ENCODE measurements at places on chromosomes 7 and 10. TPM values are rescaled to one million over a fixed set of nuclear protein-coding genes. Genes with fewer than 3 reads are reported as not detected.

AP4M1 gene
- 17.3 TPM for total RNA-seq

DNA sequence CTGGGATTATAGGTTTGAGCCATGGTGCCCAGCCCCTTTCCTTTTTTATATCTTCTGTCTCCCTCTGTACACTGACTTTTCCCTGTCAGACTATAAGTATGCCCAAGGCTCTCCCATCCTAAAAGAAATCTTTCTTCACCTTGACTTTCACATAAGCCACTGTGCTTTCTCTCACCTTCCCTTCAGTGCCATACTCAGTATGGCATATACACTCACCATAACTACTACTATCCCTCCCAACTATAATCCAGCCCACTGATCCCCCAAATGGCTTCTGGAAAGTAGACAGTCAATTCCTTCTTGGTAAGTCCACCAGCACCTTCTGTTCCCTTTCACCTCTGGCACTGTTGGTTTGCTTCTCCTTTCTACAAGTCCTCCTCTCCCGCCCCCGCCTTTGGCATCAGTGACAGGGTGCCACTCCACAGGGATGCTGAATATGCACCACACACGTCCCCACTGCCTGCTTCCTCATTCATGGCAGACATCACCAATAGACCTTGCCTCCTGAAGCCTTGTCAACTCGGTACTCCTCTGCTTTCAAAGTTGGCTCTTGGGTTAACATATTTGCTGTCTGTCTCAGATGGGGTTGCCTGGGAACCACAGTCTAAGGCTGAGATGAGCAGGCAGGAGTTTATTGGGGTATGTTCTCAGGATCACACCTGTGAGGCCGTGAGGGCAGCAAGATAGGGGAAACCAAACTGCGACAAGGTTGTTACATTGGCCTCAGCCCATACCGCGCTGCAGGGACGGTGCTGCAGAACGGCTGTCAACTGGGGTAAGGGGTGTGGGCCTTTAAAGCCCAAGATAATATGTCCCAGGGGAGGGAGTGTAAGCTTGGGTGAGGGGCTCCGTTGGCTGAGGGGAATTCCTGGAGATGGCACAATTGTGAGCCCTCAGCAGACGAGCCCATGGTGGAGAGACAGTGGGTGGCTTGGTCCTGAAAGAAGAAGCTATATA, 7.2 kb upstream of the PSAP start:
- DNase-seq, result no peak

CCAR1 gene
- 147 TPM for total RNA-seq

DNA sequence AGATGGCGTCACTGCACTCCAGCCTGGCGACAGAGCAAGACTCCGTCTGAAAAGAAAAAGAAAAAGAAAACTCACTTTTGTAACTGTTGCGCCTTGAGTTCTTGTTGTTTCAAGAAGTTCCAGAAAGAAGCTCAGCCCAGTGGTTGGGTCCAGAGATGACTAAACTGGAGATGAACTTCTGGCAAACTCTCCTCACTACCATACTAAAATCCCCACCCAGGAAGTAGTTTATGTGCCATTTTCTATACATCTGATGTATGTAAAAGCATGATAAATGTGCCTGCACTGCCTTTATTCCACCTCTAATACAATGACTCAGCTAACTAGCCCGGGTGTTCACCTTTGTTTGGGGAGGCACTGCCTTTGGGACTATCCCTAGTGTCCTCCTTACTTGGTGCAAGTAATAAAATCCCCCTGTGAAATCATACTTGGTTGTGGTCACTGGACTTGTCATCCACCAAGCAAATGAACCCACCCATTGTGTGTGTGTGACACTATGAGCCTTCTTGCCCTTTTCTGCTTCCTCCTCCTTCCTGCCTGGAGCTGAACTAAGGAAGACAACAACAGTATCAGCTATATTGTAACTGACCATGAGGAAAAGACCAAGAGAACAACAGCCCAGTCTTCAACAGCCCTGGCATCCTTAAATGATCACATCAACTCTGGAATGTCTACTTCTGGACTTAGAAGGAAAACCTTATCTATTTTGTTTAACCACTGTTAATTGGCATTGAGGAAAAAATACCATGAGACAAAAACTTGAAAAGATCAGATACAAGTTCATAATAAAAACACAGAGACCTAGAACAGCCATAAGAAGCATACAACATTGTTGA, 33.6 kb downstream of the JMJD1C start:
- no peak for DNase-seq

- no peak for DNase-seq
Observed at GRCh38 chr7:80057488-80057887, 77.1 kb upstream of the GNAI1 start.

KIAA1217 gene
- total RNA-seq, result not detected

PI4K2A gene
- 15.6 TPM for total RNA-seq

- DNase-seq, result no peak
Observed at GRCh38 chr10:54284526-54285193, 516.4 kb downstream of the PCDH15 start.

DNA sequence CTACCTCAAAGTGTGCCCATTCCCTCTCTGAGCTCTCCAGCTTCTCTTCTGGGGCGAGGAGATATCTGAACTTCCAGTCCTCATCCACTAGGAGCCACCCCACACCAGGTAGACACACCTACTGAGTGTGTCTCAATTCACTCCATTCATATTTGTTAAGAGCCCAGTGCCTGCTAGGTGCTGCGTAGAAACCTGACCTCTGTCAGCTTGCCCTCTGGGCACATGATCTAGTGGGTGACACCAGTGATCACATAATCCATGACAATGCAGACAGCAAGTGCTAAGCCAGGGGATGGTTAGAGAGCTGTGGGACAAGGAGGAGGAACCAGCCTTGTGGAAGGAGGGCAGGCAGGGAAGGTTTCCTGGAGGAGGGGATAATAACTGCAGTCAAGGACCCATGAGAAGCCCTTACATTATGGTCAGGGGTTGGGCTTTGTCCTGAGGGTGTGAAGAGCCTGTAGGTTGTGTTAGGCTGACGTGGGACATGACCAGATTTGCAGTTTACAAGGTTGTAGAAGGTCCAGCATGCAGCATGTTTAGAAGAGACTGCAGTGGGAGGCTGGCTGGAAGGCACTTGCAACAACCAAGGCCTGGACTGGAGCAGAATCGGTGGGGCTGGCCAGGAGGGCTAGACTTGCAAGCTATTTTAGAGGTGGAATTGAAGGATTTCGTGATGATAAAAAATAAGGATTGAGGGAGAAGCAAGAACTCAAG, 81.8 kb downstream of the COL13A1 start:
- no peak for DNase-seq

Measured in CD8-positive, alpha-beta memory T cell (primary cell).